Osteocyte (in vitro differentiated cells): ENCODE measurements at places on chromosomes 2 and 18. TPM values are rescaled to one million over a fixed set of nuclear protein-coding genes. Genes with fewer than 3 reads are reported as not detected.

Gene MYCN
- 0.24 and 0.54 TPM in 2 replicates for total RNA-seq

GRCh38 chr18:52391810-52392559, 52.0 kb downstream of the DCC start:
- no peak for DNase-seq

DNA sequence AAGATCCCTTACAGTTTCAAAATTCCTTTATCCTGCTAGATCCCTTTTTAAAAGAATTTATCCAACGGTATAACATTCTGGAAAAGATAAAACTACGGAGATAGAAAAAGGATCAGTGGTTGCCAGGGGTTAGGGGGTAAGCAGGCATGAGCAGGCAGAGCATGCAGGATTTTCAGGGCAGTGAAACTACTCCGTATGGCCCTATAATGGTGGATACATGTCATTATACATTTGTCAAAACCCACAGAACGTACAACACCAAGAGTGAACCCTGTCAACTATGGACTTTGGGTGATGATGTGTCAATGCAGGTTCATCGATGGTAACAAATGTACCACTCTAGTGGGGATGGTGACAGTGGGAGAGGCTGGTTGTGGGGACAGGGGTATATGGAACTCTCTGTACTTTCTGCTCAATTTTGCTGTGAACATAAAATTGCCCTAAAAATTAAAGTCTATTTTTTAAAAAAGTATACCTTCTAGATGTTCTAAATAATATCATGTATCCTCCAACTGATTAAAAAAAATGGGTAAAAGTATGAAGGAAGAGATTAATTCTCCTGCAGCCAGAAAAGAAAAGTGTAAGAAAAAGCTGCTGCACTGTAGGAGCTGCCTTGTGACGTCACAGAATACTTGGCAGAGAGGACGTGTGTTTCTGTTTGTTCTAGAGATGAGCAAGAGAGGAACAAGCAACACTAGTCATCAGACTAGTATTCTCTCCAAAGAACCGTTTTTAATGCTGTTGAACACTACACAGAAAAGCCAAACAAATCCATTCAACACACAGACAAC, 23.6 kb downstream of the ANKRD44 start:
- DNase-seq = no peak

GRCh38 chr2:168574856-168575630, 119.0 kb downstream of the CERS6 start:
- no peak for DNase-seq

GRCh38 chr2:174023591-174024523, 58.7 kb upstream of the SP3 start:
- no peak for DNase-seq

DNA sequence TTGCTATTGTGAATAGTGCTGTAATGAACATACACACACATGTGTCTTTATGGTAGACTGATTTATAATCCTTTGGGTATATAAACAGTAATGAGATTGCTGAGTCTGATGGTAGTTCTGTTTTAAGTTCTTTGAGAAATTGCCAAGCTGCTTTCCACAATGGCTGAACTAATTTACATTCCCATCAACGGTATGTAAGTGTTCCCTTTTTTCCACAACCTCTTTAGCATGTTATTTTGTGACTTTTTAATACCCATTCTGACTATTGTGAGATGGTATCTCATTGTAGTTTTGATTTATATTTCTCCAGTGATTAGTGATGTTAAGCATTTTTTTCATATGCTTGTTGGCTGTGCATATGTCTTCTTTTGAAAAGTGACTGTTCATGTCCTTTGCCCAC, 86.7 kb downstream of the TTC27 start:
- no peak for DNase-seq

DNA sequence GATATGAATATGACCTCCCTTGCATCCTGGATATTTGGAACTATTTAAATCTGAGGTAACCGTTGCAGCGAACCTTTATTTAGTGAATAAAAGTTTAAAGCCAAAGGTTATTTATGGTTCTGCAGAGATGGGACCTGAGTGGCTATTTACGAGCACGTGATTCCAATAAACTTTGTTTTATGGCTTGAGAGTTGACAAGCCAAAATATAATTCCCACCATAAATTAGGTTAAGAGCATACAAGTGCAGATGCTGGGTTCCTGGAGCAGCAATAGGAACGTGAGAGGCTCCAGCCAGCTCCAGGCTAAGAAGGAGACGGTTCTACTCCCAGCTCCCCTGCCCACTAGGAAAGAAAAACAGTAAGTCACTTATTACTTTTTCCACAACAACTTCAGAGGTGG, 5.2 kb upstream of the HOXD4 start:
- DNase-seq = no peak

GRCh38 chr2:232333361-232334135, 45.0 kb upstream of the ALPP start:
- DNase-seq = no peak

- no peak for DNase-seq
These were observed 1110.6 kb upstream of the ACVR2A start for GRCh38 chr2:146734042-146734820.

DNA sequence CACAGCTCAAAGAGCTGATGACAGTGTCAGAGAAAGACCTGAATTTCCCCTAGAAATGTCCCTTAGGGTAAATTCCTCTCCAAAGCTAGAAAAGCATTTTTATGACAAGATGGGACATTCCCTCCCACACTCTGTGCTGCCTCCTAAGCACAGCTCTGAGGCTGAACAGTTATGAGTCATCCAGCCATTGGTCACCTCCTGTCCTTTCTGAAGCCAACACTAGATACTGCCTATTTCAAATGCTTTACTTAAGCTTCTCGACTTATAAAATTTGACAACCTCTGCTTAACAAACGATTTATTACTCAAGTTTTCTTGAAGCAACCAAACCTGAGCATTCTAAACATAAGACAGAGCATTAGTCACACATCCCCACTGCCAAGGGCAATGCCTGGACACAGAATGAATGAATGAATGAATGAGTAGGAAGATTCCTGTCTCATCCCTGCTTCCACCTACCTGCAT, 35.4 kb downstream of the B4GALT6 start:
- no peak for DNase-seq

Gene CHRND
- total RNA-seq = not detected in 2 replicates

- no peak for DNase-seq
These were observed 139.4 kb downstream of the SEPTIN10 start for GRCh38 chr2:109474319-109474825.

DNA sequence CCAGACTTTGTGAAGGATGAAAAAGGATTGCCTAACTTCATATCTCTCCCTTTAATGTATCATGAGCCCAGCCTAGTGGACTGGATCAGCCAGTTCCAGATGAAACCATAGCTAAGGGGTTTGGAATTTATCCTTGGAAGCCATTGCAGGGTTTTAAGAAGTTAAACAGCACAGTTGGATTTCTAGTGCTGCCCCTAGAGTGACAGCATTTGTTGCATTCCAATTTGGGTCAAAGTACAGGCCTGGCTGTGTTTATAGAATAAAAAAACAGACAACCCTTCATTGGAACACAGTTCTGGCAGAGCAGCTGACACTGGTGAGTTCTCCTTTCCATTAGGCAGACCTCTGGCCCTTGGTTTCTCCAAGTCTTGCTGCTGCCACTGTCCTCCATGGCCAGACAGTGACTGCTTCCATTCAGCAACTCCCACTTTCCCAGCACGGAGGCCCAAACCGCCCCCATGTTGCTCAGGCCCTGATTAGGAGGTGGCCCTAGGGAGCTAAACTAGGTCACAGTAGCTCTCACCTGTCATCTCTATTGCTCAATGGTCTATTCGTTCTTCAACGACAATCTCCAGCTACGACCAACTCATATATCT, 8.0 kb downstream of the GPR39 start:
- DNase-seq = no peak

- DNase-seq = no peak
These were observed 334.3 kb downstream of the FIGN start for GRCh38 chr2:163401481-163401880.

GRCh38 chr2:72965770-72966450, 48.6 kb downstream of the EMX1 start:
- no peak for DNase-seq

Gene DLX1
- total RNA-seq = 25.2 and 29.7 TPM in 2 replicates

Gene ALK
- total RNA-seq = not detected in 2 replicates

Gene ACTR1B
- 54.4 and 56.6 TPM in 2 replicates for total RNA-seq

- no peak for DNase-seq
These were observed 210.3 kb upstream of the RBMS1 start for GRCh38 chr2:160703648-160704585.

Gene ANO7
- total RNA-seq = 1.3 TPM in 2 replicates

Gene B3GNT7
- total RNA-seq = 1.1 and 1.5 TPM in 2 replicates

- DNase-seq = no peak
These were observed 68.6 kb upstream of the DNMT3A start for GRCh38 chr2:25410370-25410769.

GRCh38 chr18:76479351-76480238, 15.4 kb downstream of the ZNF516 start:
- no peak for DNase-seq

Gene SIX3
- total RNA-seq = not detected in 2 replicates

- no peak for DNase-seq
These were observed 188.9 kb upstream of the OSR1 start for GRCh38 chr2:19547321-19547720.

- no peak for DNase-seq
These were observed 219.5 kb downstream of the BCL2 start for GRCh38 chr18:63099848-63100629.

GRCh38 chr2:86518481-86518880, 44.8 kb downstream of the CHMP3 start:
- DNase-seq = no peak

GRCh38 chr2:144914622-144915318, 394.9 kb upstream of the ZEB2 start:
- DNase-seq = no peak

Gene IL1RL1
- not detected in 2 replicates for total RNA-seq

GRCh38 chr2:200348897-200349563, 42.5 kb downstream of the SPATS2L start:
- DNase-seq = no peak

DNA sequence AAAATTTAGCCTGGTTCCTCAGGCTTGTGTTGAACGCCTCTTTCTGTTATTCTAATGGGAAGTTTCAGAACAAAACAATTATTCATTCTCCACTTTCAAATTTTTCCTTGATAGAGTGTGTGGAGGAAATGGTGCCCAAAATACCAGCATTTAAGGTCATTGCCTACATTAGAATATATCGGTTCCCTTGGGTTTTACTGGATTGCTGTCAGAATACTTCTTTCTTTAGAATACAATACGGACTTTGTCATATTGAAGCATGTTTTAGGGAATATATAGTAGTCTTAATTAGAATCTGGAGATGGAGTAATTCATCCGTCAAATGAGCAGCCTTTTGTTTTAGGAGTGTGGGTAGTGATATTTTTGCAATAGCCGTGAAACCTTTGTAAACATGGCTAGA, 13.3 kb downstream of the LIMS1 start:
- no peak for DNase-seq

DNA sequence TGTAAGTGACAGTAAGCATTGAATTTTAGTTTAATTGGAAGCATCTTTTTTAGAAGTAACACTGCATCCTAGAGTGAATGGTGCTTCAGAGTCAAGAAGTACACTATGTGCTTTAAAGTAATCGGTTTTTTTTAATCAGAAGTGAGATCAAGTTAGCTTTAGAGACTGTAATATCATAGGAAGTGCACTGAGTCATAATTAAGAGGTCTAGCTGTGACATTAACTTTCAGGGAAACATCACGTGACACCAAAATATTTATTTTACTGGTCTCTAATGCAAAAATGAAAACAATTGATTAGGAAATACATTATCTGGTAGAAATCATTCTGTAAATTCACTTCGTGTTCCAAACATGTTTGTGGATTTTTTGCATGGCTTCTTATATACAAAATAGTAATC, 55.3 kb upstream of the KYNU start:
- DNase-seq = no peak

Gene UGT1A9
- not detected in 2 replicates for total RNA-seq

- DNase-seq = no peak
These were observed 932.5 kb upstream of the PIK3C3 start for GRCh38 chr18:41022484-41022883.

Gene CHN1
- total RNA-seq = 22.3 and 23.7 TPM in 2 replicates

Gene GPC1
- total RNA-seq = 148 and 149 TPM in 2 replicates
